ENCODE measurements at places on chromosomes 3 and 15.

DNA sequence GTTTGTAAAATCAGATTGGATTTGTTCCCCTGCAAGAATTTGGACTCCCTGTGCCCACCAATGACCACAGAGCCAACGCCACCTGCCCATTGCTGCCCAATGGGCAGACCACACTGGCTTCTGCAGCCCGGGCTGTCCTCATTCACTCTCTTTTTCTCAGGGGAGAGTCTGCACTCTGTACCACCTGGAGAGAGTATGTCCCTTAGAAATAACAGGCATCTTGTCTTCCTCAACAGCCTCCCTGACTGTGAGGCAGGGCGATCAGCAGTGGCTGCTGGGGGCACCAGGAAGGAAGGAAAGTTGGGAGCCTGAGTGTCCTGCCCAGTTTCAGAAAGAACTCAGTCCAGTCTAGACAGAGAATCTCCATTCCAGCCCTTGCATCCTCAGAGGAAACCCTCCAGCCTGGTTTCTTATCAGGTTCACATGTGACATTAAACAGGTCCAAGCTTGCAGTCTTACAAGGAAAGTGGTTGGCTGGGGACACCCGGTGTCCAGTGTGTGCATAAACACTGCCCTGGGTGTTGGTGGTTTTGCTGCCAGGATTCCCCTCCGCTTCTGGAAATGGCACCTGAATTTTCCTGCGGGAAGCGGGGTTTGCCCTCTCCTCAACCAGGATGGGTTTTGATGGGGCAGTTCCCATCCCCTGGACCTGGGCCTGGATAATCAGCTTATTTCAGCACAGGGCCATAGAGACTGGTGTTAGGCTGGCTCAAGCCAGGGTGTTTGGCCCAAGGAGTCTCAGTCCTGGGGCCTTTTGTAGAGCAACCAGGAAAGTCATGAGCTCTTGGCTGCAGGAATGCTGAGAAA, 37.2 kb downstream of the SSUH2 start:
- DNase-seq, result peak; percentile 37
- H3K36me3 ChIP-seq, result no peaks in the 10 kb centered on the region
- H3K27me3 ChIP-seq, result no peaks in the 10 kb centered on the region

DNA sequence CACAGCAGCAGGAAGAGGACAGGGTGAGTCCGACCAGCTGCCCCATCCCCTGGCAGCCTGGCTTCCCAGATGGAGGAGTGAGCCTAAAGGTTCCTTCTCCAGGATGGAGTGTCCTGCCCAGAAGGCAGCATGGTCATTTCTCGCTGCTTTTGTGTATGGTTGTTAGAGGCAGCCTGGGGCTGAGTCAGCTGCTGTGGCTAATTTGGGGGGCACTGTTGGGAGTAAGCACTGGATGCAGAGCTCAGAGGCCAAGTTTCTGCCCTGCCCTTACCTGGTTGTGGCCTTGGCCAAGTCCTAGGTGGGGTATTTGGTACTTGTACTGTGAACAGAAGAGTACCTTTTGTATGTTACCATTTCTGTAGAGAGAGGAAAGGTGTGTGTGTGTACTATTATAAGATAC, 78.6 kb downstream of the ADAMTS7 start:
- no peaks in the 10 kb centered on the region for H3K27me3 ChIP-seq
- no peaks in the 10 kb centered on the region for H3K36me3 ChIP-seq
- no peak overlapping the region for H3K27ac ChIP-seq
- no peak for DNase-seq
- H3K4me3 ChIP-seq, result no peak overlapping the region

DNA sequence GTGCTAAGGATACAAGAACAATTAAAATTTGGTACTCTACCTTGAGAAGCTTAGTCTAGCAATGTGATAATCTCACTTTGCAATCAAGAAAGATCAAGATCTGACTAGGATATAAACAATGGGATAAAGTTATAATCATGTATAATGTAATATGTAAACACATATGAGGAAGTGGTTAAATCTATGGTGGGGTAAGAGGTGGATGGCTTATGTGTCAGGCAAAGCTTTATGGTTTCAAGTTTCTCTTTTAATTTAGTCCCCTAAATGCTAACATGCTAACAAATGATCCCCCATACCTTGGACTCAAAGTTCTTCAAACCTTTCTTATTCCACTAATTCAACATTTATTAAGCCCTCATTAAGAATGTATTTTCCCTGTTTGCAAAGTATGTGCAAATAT, 2.5 kb downstream of the RSL24D1 start:
- no peak overlapping the region for H3K27ac ChIP-seq
- H3K4me1 ChIP-seq, result peaks cover 19% of the 10 kb centered on the region
- peaks cover 11% of the 10 kb centered on the region for H3K36me3 ChIP-seq
- DNase-seq, result no peak
- H3K27me3 ChIP-seq, result no peaks in the 10 kb centered on the region

GRCh38 chr15:34986771-34987480, 1.2 kb downstream of the ZNF770 start:
- H3K36me3 ChIP-seq, result peaks cover 13% of the 10 kb centered on the region
- DNase-seq, result peak; percentile 80
- H3K4me1 ChIP-seq, result peaks cover 41% of the 10 kb centered on the region

GRCh38 chr3:71581457-71582035, 2.0 kb downstream of the FOXP1 start:
- no peaks in the 10 kb centered on the region for H3K27me3 ChIP-seq
- peaks cover 21% of the 10 kb centered on the region for H3K4me1 ChIP-seq
- peak; percentile 47 for DNase-seq
- H3K4me3 ChIP-seq, result peak overlapping the region; percentile 86

DNA sequence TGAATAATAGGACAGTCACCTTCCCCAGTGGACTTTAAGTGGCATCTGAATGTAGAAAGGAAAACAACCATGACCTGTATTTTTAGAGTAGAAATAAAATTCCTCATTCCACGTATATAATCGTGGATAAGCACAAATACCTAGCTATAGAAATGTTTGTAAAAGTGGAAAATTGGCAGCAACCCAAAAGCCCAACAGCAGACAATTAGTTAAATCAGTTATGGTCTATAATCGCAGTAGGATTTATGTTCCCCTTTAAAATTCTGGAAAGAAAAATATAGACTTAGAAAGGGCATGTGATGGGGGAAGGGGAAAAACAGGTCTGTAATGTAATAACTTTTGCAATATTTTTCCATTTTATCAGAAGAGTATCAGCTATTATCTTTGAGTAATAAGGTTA, 241.9 kb upstream of the ST8SIA2 start:
- no peaks in the 10 kb centered on the region for H3K27me3 ChIP-seq
- peaks cover 3% of the 10 kb centered on the region for H3K36me3 ChIP-seq
- H3K27ac ChIP-seq, result no peak overlapping the region
- no peak overlapping the region for H3K4me3 ChIP-seq

GRCh38 chr3:47870156-47870555, 67.2 kb downstream of the DHX30 start:
- DNase-seq, result no peak
- H3K4me3 ChIP-seq, result no peak overlapping the region
- H3K27ac ChIP-seq, result no peak overlapping the region
- H3K36me3 ChIP-seq, result peaks cover 54% of the 10 kb centered on the region

- H3K4me3 ChIP-seq, result no peak overlapping the region
- DNase-seq, result no peak
- H3K36me3 ChIP-seq, result no peaks in the 10 kb centered on the region
- H3K4me1 ChIP-seq, result no peaks in the 10 kb centered on the region
- H3K27ac ChIP-seq, result no peak overlapping the region
Measured at GRCh38 chr15:59918994-59919951, 84.8 kb upstream of the FOXB1 start.

DNA sequence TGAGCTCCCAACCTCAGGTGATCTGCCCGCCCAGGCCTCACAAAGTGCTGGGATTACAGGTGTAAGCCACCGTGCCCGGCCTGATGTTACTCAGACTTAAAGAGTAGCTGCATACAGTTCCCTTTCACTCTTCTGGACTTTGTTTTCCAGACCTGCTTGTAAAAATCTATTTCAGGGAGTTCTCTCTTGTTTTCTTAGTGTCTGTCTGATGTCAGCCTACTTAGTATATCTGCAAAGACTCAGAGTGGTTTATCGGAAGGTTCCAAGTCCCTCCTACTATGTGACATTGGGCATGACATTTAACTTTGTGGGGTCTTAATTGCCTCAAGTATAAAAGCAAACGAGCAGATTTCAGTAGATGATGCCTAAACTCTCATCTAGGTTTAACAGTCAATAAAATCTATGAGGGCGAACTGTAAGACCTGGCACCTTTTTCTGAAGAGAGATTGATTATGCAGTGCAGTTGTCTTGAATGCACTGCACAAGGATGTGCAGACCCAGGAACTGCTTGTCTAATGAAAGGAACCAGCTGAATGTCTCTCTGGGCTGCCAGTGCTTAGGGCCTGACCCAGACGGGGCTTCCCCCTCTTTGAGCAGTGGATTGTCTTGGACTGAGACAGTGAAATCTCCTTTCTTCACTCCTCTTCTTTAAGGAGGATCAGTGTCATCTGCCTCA, 301.4 kb downstream of the PTPRG start:
- H3K4me3 ChIP-seq, result no peak overlapping the region
- no peaks in the 10 kb centered on the region for H3K36me3 ChIP-seq
- H3K4me1 ChIP-seq, result peaks cover 18% of the 10 kb centered on the region
- no peak for DNase-seq
- no peak overlapping the region for H3K27ac ChIP-seq
- H3K27me3 ChIP-seq, result no peaks in the 10 kb centered on the region

DNA sequence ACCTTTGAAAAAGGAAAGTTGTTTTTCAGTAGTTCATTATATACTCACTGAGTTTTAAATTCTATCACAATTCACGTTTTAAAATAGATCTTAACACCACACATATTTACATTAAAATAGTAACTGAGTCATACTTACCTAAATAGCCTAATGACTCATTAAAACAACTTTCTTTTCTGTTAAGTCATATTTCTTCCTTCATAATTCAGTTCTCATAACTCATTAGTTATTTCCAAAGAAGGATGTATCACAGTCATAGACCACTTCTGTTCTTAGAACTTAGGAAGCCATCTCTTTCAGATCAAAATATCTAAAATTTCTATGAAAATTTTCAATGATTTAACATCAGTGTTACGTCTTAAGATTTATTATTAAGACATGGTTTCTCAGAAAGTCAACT, 885.9 kb downstream of the FHIT start:
- H3K27ac ChIP-seq, result no peak overlapping the region
- no peaks in the 10 kb centered on the region for H3K4me1 ChIP-seq
- no peak for DNase-seq
- no peaks in the 10 kb centered on the region for H3K27me3 ChIP-seq
- no peaks in the 10 kb centered on the region for H3K36me3 ChIP-seq

GRCh38 chr15:41811432-41812195, 16.3 kb upstream of the JMJD7 start:
- DNase-seq, result peak; percentile 85
- H3K4me3 ChIP-seq, result no peak overlapping the region
- no peak overlapping the region for H3K27ac ChIP-seq
- peaks cover 13% of the 10 kb centered on the region for H3K36me3 ChIP-seq

GRCh38 chr15:85667491-85668424, 127.0 kb downstream of the KLHL25 start:
- H3K27ac ChIP-seq, result peak overlapping the region; percentile 77
- DNase-seq, result no peak

GRCh38 chr15:36210426-36210825, 369.0 kb upstream of the CDIN1 start:
- H3K27ac ChIP-seq, result no peak overlapping the region
- no peak for DNase-seq
- no peaks in the 10 kb centered on the region for H3K27me3 ChIP-seq
- H3K36me3 ChIP-seq, result no peaks in the 10 kb centered on the region
- H3K4me3 ChIP-seq, result no peak overlapping the region

- no peaks in the 10 kb centered on the region for H3K27me3 ChIP-seq
- H3K4me3 ChIP-seq, result no peak overlapping the region
- peaks cover 13% of the 10 kb centered on the region for H3K4me1 ChIP-seq
- no peaks in the 10 kb centered on the region for H3K36me3 ChIP-seq
Measured at GRCh38 chr3:194466761-194467356, 19.9 kb downstream of the ATP13A3 start.

- no peaks in the 10 kb centered on the region for H3K27me3 ChIP-seq
- H3K36me3 ChIP-seq, result no peaks in the 10 kb centered on the region
- H3K4me1 ChIP-seq, result no peaks in the 10 kb centered on the region
Measured at GRCh38 chr15:59830873-59831272, 141.8 kb upstream of the BNIP2 start.

- no peak overlapping the region for H3K4me3 ChIP-seq
- no peak for DNase-seq
- H3K4me1 ChIP-seq, result peaks cover under 1% of the 10 kb centered on the region
Measured at GRCh38 chr15:25426896-25427610, 11.8 kb downstream of the UBE3A start.

DNA sequence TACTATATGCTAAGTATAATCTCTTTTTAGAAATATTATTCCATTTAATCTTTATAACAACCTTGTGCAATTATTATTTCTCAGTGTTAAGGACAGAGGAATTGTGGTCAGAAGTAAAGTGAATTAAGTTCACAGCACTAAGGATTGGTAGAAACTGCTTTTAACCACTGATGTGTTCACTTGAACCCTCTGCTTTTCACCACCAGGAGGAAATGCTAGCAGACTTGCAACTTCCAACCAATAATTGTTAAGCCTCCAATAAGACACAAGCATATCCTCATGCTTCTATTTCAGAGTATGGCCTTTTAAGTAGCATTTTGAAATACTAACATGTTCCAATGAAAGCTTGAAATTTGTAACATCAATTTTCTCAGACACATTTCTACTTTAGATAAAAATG, 527.4 kb downstream of the SI start:
- no peak overlapping the region for H3K27ac ChIP-seq
- no peak for DNase-seq
- H3K27me3 ChIP-seq, result no peaks in the 10 kb centered on the region
- no peak overlapping the region for H3K4me3 ChIP-seq
- no peaks in the 10 kb centered on the region for H3K36me3 ChIP-seq
- H3K4me1 ChIP-seq, result no peaks in the 10 kb centered on the region

- no peaks in the 10 kb centered on the region for H3K4me1 ChIP-seq
- no peak overlapping the region for H3K27ac ChIP-seq
- no peak for DNase-seq
- H3K36me3 ChIP-seq, result no peaks in the 10 kb centered on the region
Measured at GRCh38 chr15:25582886-25583285, 144.1 kb upstream of the UBE3A start.

- H3K4me1 ChIP-seq, result peaks cover 17% of the 10 kb centered on the region
- no peak for DNase-seq
- no peak overlapping the region for H3K4me3 ChIP-seq
- no peak overlapping the region for H3K27ac ChIP-seq
- H3K36me3 ChIP-seq, result no peaks in the 10 kb centered on the region
Measured at GRCh38 chr3:129651435-129652202, 45.1 kb upstream of the PLXND1 start.

DNA sequence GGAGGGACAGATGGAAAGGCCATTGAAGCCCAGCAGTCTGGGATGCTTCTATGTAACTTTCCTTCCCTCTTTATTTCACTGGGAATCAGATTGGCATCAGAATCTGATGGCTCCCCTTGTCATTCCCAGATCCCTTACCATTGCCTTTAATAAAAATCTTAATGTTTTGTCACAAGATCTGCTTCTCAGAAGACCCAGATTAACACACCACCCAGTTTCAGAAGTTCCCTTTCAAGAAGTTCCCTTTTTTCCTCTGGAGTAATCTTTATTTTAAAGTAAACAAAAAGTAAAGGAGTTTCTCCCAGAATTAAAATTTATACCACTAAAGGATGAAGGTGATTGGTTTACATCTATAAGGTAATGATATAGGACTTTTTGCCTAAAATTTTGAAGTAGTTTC, 76.4 kb downstream of the UBR1 start:
- H3K27me3 ChIP-seq, result no peaks in the 10 kb centered on the region
- peaks cover 20% of the 10 kb centered on the region for H3K36me3 ChIP-seq
- H3K4me3 ChIP-seq, result no peak overlapping the region
- no peak for DNase-seq

All from thyroid gland (tissue), 4 donors.